ENCODE measurements at places on chromosomes 5 and 9.

DNA sequence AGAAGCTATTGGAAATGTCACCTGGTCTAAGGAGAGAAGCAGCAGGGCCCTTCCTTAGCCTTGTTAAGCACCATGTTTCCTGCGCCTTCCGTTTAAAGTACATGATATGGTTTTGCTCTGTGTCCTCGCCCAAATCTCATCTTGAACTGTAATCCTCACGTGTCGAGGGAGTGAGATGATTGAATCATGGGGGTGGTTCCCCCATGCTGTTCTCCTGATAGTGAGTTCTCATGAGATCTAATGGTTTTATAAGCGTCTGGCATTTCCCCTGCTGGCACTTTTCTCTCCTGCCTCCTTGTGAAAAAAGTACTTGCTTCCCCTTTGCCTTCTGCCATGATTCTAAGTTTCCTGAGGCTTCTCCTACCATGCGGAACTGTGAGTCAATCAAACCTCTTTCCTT is 49.7 kb downstream of the PRDM6 start:
- DNase-seq = no peak

DNA sequence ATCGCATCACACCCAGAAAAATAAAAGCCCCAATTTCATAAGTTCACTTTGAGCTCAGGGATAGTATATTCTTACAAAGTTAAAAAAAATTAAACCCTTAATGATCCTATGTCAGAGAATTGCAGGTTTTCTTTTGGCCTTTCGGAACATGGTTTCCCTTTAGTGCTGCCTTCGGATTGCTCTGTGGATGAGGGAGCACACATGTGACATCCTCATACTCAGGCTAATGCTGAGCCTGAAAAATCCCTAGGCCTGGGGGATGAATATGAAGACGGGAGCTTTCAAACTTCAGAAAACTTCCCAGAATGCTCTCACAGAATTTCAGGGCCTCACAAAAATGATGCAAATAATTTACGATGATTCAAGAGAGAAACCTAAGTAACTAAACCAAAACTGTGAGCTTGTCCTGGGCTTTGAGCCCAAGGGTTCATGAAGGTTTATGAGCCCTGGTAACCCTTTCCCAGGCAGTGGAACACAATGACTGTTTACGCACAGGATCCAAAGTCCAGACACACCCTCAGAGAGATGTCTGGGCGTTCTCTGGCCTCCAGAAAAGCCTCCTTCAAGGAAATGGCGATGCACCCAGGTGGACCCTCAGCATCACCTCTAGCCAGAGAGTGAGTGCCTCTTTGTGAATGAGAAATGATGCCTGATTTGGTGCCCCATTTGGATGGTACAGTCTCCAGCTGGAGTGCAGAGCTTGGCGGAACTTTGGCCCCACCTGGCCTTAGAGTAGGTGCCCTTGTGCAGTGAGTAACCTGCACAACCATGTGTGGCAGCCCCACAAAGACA is 145.4 kb downstream of the ENTREP1 start:
- DNase-seq = no peak

- no peak for DNase-seq
Observed at GRCh38 chr9:87556821-87557220, 59.2 kb downstream of the DAPK1 start.

DNA sequence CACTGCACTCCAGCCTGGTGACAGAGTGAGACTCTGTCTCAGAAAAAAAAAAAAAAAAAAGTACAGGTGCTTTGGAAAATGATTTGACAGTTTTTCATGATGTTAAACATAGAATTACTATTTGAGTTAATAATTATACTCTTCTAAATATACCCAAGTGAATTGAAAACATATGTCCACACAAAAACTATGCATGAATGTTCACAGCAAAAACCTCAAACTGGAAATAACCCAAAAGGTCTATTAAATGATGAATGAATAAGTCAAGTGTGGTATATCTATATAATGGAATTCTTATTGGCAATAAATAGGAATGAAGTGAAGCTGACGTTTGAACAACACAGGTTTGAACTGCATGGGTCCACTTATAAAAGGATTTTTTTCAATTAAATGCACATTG is 207.2 kb upstream of the DAB2 start:
- no peak for DNase-seq

Measured in HEK293T (cell line).